ENCODE measurements at places on chromosomes 7 and 10.

- DNase-seq = no peak
These were observed 29.8 kb downstream of the CDK1 start for GRCh38 chr10:60808036-60808435.

DNA sequence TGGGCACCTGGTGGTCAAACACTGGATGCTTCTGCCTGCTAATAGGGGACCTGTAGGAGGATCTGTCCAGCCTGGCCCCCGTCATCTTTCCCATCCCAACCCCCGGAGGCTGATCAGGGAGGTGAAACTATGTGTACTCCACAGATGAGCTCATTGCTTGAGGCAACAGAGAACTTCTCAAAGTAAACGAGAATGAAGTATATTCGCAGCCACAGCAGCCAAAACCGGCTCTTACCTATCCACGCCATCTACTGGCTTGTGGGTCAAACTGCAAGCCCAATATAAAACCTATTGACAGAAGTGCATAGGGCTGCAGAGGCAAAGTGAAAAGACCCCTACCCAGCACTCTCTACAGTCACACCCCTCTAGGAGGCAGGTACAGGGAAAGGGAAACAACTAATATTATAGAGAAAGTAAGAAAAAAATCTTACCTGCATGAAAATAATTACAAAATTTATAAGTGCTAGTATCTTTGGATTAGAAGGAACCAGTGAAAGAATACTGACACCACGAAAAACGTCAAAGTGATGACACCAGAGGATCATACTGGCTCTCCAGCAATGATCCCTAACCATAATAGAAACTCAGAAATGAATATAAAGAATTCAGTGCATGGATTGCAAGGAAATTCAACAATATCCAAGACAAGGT is 973.5 kb downstream of the ANKRD7 start:
- DNase-seq = peak; percentile 19

- DNase-seq = no peak
These were observed 46.7 kb upstream of the SPOCK2 start for GRCh38 chr10:72134785-72135767.

DNA sequence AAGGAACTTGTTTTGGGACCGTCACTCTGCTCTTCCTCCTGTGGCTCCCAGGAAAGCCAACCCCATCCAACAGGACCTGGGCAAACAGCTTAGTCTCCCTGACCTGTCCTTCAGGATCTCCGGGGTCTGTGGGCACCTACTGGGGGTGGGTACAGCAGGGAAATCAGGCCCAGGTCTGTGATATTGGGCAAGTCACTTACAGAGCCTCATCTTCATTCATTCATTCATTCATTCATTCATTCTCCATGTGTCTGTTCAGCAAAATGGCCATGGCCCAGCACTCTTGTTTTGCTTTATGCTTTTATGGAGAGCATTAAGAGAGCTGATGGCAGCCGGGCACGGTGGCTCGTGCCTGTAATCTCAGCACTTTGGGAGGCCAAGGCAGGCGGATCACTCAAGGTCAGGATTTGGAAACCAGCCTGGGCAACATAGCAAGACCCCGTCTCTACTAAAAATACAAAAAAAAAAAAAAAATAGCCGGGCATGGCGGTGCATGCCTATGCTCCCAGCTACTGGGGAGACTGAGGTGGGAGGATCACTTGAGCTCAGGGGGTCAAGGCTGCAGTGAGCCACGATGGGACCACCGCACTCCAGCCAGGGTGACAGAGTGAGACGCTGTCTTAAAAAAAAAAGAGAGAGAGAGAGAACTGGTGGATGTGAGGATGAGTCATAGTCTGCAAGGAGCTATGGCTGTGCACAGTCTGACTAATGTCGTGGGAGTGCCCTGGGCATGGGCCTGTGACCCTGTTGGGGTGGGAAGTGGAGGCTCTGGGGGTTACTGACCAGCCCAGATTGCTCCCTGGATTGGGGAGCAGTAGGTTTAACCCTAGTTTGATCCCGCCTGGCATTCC is 54.3 kb downstream of the CLIP2 start:
- no peak for DNase-seq

- no peak for DNase-seq
These were observed 6.1 kb downstream of the ADCY1 start for GRCh38 chr7:45580053-45580872.

GRCh38 chr10:125299461-125299860 is 139.1 kb upstream of the CTBP2 start:
- DNase-seq = no peak

GRCh38 chr10:63384001-63384400 is 81.8 kb downstream of the JMJD1C start:
- no peak for DNase-seq

GRCh38 chr7:27606270-27607209 is 56.1 kb downstream of the HIBADH start:
- DNase-seq = no peak

DNA sequence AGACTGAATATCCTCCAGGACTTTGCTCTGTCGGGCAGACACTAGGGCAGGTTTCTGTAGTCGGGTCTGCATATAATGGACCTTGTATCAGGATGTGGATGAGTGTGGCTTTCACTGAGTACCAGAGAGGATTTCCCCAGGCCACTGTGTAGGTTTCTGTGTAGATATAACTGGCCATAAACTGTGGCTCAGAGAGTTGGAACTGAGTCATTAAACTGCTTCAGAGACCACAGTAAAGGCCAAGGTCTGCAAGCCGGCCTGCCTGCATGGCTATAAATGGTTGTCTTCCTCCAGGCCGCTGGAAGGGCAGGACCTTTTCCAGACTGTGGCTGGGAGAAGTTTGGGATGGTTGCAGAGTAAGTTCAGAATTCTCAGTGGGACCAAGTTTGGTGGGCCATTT is 16.9 kb downstream of the ZNF92 start:
- DNase-seq = no peak

GRCh38 chr10:83691791-83692596 is 447.3 kb upstream of the GHITM start:
- DNase-seq = no peak

GRCh38 chr10:74928742-74929191 is 102.4 kb downstream of the KAT6B start:
- no peak for DNase-seq
